ENCODE measurements at places on chromosomes 5 and 9.

DNA sequence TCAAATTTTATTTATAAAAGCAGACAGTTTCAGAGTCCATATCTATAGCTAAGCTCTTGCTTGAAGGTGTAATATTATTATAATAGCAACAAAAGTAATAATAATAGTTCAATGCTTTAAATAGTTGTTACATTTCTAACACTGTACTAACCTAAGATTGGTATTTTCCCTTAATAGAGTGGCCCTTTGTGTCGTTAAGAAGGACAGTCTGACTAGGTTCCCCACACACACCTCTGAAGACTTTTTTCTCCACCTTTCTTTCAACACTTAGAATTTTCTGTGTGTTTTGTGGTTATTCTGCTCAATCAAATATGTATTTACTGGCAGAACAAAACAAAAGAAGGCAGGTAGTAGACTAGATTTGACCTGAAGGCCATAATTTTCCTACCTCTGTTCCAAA is 223.2 kb upstream of the ACO1 start:
- DNase-seq = no peak

DNA sequence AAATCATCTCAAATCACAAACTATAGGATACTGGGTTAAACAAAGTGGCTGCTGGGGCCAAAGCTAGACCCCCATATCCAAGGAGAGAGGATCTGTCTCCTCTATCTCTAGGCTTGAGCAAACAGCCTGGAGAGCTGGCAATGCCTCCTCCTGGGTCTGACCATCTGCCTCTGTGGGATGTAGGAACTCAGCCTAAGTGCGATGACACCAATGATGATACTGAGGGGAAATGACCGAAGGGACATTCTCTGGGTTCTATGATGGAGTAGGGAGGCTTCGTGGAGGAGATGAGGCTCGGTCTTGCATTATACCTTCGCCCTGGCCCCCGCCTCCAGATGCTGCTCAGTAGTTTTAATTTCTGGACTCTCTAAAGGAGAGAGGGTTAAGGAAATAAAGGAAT is 9.3 kb upstream of the SPATA24 start:
- DNase-seq = no peak

DNA sequence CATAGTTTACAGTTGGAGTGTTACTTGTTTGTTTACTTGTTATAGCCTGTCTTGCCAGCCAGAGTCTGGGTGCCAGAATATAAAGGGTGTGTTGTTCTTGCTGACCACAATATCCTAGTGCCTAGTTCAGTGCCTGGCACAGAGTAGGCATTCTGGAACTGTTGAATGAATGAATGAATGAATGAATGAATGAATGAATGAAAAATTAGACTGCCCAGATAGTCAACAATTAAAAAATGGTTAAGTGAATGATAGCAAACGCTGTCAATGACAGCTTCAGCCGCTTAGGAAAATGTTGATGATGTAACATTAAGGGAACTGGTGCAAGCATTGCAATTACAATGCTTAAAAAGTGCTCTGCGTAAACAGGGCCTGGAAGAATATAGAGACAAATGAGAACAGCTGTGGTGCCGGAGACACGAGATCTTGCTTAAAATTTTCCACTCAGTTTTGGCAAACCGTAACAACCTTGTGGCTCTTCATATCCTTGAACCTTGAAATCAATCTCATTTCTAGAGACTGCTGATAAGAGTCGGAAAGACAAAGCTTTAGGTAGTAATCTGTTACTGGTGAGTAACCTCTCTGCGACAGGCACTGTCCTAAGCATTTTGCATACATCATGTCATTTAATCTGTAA is 4.7 kb upstream of the TTLL11 start:
- no peak for DNase-seq

DNA sequence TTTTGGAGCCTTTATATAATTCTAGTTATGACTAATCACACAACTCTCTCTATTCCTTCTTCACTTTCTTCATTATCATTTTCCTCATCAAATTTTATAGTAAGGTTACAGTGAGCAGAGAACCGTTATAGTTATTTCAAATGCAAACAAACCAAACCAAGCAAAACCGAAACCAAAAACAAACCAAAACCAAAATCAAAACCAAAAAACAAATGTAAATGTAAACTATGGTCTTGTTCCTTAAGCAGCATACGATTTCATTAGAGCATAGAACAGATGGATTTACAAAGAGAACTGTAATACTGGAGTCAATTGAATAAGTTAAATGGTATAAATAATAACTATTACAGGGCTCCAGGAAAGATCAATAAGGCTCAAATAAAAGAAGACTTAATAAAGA is 447.1 kb downstream of the LRRC70 start:
- no peak for DNase-seq

DNA sequence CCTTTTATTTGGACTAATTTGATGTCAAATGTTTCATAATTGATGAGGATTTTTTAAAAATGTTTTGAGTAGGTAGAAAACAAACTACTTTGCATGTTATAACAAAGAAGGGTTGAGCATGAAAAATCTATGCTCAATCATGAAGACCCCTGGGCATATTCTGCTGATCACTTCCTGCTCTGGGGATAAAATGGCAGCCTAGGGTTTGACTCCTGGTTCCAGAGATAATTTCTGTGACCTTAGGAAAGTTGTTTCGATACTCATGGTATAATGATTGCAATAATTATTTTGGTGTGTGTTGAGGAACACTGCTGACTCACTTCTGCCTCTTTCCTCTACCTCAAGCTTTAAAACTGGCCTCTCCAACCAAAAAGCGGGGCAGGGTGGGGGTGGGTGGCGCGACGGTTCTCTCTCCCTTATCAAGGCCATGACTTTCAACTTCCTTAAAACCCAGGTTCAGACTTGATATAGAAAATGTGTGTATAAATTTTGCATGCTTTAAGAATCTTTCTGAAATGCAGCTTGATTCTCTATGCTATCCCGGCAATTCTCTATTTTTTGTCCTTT is 6.0 kb upstream of the PIP5K1B start:
- DNase-seq = no peak

- DNase-seq = no peak
Measured at GRCh38 chr9:19411316-19411715, 2.5 kb downstream of the ACER2 start.

DNA sequence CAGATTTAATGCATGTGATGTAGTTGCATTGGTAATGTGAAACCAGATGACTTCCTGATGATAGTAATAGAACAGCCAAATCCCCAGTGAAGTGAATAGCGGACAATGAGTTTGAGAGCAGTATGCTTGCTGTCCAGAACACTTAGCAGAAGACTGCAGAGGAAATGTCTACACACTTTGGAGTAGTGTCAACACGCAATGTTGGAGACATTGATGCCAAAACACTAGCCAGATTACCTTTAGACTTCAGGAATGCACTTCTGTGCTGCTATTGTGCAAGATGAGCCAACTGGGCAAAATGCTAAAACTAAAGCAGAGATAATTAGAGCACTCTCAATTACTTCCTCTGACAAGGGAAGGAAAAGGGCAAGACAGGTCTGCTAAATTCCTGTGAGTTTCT is 176.7 kb downstream of the PRDM9 start:
- no peak for DNase-seq

DNA sequence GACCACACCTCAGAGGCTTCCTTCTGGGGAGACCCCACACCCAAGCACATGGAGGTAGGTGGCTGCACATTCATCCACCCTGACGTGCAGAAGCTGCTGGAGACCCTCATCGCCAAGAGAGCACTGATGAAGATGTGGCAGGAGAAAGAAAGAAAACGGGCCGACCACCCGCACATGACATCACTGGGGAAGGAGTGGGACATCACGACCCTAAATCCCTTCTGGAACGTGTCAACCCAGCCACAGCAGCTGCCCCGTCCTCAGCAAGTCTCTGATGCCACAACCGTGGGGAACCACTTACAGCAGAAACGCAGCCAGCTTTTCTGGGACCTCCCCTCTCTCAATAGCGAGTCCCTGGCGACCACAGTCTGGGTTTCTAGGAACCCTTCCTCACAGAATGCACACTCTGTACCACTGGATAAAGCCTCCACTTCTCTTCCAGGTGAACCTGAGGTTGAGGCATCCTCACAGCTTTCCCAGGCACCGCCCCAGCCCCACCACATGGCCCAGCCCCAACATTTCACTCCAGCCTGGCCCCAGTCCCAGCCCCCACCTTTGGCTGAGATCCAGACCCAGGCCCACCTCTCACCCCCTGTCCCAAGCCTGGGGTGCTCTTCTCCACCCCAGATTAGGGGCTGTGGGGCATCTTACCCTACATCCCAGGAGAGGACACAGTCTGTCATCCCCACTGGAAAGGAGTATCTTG is 3.0 kb downstream of the SPATA31E1 start:
- DNase-seq = no peak

DNA sequence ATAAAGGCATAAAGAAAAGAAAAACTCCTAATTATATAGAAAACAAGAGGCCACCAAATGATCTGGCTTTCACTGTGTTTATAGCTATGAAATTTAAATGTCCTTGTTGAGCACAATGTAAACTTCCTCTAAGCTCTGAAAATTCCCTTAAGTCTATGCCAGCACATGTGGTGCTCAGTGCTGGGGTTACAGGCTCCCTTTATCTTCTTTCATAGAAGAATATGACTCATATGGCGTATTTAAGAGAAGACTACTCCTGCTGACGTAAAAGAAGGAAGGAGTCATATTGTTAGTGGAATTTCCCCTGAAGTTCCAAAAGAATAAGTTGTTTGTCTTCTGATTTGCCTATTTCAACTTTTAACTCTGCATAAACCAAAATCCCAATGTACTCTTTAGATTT is 30.4 kb downstream of the RNF145 start:
- no peak for DNase-seq

DNA sequence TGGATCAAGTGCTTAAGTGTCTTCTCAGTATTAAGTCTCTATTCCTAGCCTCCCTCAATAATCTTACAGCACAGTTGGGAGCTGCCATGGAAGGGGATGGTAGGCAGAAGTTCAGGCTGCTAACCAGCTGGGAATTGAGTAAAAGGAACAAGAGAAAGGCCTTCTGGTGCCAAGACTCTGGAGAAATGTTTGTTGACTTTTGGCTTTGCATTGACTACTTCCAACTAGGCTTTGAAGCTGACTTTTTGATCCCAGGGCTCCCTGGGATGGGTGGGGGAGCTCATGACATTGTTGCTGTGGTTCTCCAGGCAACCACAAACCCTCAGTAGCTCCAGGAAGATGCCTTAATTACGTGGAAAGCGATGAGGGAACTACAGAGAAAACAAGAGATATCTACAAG is 85.2 kb upstream of the HTR4 start:
- no peak for DNase-seq

GRCh38 chr9:120818595-120818994 is 24.1 kb downstream of the PSMD5 start:
- DNase-seq = no peak

- DNase-seq = no peak
Measured at GRCh38 chr9:131094622-131095021, 1.7 kb upstream of the AIF1L start.

GRCh38 chr5:174352681-174353080 is 307.2 kb downstream of the NSG2 start:
- no peak for DNase-seq

DNA sequence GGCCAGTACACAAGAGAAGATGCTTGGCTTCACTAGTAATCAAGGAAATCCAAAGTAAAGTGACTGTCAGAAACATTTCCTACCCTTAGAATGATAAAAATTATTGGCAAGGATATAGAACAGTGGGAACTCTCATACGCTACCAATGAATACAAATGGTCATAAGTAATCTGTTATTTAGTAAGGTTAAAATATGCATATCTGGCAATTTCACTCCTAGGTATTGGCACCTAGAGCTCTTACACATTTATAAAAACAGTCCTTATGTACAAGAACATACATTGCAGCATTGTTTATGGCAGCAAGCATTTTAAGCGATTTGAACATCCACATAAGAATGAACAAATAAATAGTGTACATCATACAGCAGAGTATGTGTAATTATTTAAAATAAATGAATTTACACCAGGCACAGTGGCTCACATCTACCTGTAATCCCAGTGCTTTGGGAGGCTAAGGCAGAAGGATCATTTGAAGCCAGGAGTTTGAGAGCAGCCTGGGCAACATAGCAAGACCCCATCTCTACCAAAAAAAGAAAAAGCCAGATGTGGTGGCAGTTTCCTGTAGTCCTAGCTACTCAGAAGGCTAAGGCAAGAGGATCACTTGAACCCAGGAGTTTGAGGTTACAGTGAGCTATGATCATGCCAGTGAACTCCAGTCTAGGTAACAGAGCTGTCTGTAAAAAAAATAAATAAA is 93.3 kb downstream of the NIPBL start:
- DNase-seq = no peak

DNA sequence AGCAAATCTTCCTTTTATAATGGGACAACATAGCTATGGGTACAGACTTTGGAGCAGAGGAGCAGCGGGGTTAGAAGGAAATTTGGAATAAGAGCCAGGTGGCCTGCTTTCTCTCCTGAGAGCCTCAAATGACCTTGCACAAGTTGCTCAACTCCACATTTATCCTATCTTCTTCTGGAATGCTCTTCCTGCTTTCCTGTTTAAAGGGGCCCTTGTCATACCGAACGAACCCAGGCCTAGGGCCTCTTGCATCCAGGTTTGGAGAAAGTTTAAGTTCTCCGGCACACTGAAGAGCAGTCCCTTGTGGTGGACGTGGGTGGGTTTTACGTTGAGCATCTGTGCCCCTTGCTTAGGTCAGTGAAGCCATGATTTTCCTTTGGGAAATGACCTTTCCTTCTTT is 197.9 kb upstream of the NR3C1 start:
- DNase-seq = no peak

- no peak for DNase-seq
Measured at GRCh38 chr5:135503871-135504270, 31.9 kb downstream of the NEUROG1 start.

DNA sequence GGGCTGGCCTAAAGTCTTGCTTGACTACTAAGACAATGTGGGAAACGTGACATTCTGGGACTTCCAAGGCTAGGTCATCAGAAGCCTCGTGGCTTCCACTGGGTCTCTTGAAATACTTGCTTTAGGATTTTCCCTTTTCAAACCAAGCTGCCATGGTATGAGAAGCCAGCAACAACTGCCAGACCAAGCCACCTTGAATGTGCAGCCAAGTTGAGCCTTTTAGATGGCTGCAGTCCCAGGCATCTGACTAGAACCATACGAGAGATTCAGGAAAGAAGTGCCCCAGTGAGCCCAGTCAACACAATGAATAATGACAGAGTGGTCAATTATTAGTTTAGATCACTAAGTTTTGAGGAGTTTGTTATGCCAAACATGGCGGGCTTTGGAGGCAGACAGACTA is 143.3 kb downstream of the SLF1 start:
- DNase-seq = no peak

- no peak for DNase-seq
Measured at GRCh38 chr9:14829204-14829603, 81.0 kb downstream of the FREM1 start.

DNA sequence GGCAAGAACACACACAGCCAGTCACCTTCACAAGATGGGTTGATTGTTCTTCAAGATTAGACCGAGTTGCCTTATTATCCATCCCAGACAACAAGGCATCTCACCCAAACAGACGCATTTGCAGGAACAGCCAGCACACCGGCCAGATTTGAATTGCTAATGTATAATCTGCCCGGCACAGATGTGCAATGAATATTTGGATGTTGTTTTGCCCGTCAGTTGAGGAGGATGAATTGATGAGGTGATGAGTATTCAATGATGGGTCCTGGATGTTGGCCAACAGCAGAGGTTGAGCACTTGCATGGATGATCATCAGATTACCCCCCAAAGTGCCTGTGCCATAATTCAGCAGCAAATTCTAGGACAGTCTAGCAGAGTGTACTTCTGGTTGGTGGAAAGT is 20.1 kb downstream of the ALG2 start:
- no peak for DNase-seq

- DNase-seq = no peak
Measured at GRCh38 chr9:97627624-97628023, 5.5 kb downstream of the TSTD2 start.

Measured in GM12892 (cell line).